Panc1 (cell line): ENCODE measurements at places on chromosomes 6 and 20.
A peak's percentile ranks its signal among the peaks of the same experiment; 100 is the strongest.

- no peak for DNase-seq
Measured at GRCh38 chr20:17971300-17972013, 2.6 kb downstream of the MGME1 start.

- DNase-seq: no peak
Measured at GRCh38 chr20:18048176-18048575, 9.5 kb downstream of the OVOL2 start.

DNA sequence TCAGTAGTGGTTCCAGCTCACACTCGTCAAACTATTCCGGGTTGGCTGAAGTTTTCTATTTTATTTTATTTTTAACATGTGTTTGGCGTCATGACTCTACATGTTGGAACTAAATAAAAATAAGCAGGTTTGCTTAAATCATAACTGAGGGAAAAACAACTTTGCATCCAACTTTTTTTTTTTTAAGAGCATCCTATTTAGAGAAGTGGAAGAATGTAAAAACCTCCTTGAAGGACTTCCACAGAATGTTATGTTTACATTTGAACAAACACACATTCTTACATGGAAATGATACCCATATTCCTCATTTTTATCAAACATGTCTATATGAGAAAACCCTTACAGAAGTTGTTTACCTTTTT is 659 bp downstream of the PRDM1 start:
- DNase-seq: no peak

DNA sequence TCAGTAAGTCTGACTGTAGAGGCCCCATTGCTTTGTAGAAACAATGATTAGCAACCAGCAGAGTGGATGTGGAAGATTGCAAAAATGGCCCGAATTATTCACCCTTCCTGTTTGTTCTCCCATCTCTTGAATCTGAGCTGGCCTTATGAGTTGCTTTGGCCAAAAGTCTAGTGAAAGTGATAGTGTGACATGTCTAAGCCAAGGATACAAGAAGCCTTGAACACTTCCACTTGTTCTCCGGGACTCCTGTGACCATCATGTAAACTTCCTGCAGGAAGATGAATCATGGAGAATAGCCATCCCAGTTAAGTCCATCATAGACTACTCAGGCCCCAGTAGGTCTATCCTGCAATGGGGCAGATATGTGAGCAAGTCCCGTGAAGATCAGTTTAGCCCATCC is 252.0 kb upstream of the JAG1 start:
- no peak for DNase-seq

DNA sequence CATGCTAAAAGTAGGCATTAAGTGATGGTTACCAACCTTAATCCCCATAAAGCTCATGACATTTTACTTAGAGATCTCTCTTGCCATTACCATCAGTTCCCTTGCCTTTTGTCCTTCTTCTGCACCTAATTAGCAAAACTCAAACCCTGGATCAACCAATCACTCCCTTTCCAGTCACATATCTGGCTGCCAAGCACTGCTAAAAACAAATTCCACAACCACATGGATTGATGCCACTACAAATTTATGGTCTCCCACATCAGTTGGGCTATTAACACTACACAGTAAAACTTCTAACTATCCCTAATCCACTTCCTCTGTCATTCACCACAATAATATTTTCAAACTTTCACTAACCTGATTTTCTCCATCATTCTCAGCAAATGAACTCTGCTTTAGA is 54.3 kb upstream of the RNF146 start:
- no peak for DNase-seq

DNA sequence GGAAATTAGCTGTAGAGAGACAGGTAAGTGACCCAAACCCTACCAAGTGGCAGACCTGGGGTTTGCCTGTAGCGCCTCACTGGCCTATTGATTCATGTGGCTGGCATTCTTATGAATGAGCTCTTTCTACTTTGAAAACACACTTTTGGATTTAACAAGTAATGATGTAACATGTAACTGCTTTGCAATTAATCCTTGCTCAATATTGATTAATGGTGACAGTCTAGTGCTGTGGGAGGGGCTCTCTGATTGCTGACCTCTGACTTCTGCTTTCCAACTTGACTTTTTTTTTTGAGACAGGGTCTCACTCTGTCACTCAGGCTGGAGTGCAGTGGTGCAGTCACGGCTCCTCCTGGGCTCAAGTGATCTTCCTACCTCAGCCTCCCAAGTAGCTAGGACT is 82.7 kb downstream of the TIAM2 start:
- DNase-seq: no peak

- peak; percentile 48 for DNase-seq
Measured at GRCh38 chr6:16964553-16965499, 137.0 kb upstream of the STMND1 start.

- no peak for DNase-seq
Measured at GRCh38 chr6:7315948-7316365, 3.0 kb upstream of the SSR1 start.

DNA sequence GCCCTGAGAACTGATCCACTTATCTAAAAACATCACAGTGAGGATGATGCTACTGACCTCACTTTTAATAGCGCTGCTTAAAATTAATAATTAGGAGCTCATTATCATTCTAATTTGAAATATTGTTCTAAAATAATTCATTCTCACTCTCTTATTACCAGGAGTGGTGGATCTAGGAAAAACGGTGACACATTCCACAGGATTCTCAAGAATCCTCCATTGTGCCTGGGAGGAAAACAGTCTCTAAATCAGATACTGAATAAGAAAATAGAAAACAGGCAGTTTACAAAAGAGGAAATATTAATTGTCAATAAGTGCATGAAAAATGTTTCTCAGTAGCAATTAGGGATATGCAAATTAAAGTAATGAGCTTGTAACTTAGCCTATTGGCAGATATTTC is 187.4 kb downstream of the TENT5A start:
- DNase-seq: no peak

- no peak for DNase-seq
Measured at GRCh38 chr6:15623276-15624116, 39.3 kb downstream of the DTNBP1 start.

- no peak for DNase-seq
Measured at GRCh38 chr6:4890191-4890590, 113.6 kb downstream of the RPP40 start.

DNA sequence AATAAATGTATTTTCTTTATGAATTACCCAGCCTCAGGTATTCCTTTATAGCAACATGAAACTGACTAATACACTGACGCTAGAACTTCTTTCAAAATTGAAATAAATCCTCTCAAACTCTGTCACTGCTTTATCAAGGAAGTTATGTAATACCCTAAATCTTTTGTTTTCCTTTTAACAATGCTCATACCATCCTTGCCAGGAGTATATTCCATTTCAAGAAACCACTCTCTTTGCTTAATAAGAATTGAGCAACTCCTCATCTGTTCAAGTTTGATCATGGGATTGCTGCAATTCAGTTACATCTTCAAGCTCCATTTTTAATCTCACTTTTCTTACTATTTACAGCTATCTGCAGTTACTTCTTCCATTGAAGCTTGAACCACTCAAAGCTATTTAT is 707.6 kb upstream of the MARCKS start:
- no peak for DNase-seq

DNA sequence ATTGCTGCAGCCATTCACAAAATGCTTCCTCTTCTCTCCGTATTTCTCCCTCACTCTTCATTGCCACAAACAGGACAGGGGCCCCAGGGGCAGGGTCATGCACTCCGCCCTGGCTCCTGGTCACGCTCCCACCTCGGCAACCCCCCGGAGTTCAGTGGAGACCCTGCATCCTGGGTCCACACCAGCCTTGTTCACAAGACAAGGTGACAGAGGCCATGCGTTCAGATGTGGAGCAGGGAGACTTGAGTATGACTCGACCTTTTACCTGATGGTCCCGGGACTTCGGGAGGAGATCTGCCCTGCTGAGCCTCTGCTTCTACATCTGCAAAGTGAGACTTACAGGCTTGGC is 49.4 kb downstream of the ANKRD60 start:
- DNase-seq: no peak

- DNase-seq: no peak
Measured at GRCh38 chr6:42099340-42100028, 42.9 kb downstream of the C6orf132 start.

GRCh38 chr6:110520992-110521543 is 44.7 kb upstream of the SLC22A16 start:
- DNase-seq: no peak

DNA sequence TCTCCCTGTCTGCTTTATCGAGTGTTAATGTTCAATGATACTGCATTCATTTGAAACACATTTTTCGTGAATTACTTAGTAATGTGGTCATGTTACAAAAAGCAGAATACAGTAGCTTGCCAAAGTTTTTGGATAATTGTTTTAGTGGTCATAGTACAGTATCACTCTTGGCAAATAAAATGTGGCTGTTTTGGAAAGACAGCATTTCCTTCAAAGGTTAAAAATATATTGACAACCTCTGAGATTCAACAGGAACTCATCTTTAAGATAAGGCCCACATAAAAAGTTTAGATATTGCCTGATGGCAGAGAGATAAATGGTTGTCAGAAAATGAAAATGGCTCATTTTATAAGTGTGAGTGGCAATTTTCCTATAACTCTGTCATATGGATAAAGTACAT is 297.7 kb upstream of the MAN1A1 start:
- no peak for DNase-seq
